GM04504 (cell line): ENCODE measurements at places on chromosomes 16 and 17.

- no peak for DNase-seq
These were observed 441 bp downstream of the CMTM4 start for GRCh38 chr16:66695935-66696668.

DNA sequence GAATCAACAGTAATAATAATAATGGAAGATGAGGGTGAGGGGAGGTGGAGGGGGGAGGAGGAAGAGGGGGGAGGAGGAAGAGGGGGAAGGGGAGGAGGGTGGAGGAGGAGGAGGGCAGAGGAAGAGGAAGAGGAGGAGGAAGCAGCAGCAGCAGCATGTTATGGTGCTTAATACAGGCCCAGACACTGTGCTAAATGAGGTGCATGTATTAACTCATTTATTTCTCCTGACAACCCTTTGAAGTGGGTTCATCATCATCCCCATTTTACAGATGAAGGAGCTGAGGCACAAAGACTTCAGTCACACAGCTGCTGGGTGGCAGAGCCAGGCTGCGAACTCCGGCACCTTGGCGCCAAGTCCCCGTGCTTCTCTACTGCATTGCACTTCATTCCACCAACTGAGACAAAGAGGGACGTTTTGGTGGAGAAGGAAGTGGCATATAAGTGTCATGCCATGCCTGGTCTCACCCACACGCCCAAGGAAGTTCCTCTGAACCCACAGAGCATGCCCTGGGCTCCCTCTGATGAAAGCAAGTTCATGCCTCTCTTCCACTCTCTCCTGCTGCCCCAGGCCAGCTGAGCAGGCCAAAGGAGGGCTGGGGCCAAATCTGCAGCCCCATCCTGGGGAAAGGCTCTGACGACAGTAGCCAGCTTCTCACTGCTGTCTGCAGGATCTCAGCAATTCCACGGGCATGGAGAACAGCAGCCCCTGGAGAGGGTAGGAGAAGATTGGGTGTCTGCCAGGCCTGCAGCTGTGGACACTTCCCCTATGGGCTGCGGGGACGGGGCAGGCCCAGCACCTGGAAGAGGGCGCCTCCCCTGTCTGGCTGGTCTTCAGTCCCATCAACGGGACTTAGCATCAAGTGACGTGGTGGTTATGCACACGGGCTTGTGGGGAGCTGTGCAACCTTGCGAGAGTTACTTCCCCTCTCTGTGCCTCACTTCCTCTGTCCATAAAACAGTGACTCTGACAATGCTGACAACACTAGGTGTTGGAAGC, 21.8 kb downstream of the XYLT1 start:
- no peak for DNase-seq

DNA sequence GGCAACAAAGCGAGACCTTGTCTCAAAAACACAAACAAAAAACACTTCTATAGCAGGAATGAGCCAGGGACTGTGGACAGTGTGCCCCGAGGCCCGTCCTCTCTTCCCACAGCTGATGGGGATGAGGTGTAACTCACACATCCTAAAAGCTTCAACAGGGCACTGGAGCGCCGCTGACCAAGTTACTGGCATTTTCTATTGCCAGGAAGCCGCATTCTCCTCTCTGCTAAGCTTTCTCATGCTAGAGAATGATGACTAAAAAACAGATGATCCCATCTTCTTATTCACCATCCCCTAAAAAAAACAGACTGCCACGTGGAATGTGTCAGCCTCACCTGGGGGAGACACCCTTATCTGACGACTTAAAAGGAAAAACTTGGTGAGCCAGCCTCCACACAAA, 16.3 kb downstream of the CARHSP1 start:
- no peak for DNase-seq

GRCh38 chr16:74451951-74452758, 30.9 kb upstream of the CLEC18B start:
- no peak for DNase-seq

DNA sequence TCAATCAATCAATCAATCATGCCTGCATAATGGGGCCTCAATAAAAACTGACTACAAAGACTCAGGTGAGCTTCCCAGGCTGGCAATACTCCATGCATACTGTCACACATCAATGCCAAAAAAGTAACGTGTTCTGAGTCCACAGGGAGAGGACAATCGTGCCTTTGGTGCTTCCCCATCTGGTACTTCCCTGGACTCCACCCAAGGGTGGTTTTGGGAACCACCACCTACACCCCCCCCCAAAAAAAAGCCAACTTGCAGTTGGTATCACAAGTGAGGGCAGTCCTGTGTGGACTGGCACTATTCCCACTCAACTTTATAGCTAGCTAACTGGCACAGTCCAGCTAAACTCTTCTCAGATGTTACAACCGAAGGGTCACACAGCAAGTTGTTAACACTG, 3.1 kb downstream of the ZDHHC7 start:
- no peak for DNase-seq

GRCh38 chr16:57502048-57502775, 15.9 kb upstream of the DOK4 start:
- DNase-seq, result no peak

GRCh38 chr16:46899443-46900143, 15.4 kb downstream of the GPT2 start:
- no peak for DNase-seq

- DNase-seq, result no peak
These were observed 16.4 kb downstream of the PIMREG start for GRCh38 chr17:6460531-6461161.

DNA sequence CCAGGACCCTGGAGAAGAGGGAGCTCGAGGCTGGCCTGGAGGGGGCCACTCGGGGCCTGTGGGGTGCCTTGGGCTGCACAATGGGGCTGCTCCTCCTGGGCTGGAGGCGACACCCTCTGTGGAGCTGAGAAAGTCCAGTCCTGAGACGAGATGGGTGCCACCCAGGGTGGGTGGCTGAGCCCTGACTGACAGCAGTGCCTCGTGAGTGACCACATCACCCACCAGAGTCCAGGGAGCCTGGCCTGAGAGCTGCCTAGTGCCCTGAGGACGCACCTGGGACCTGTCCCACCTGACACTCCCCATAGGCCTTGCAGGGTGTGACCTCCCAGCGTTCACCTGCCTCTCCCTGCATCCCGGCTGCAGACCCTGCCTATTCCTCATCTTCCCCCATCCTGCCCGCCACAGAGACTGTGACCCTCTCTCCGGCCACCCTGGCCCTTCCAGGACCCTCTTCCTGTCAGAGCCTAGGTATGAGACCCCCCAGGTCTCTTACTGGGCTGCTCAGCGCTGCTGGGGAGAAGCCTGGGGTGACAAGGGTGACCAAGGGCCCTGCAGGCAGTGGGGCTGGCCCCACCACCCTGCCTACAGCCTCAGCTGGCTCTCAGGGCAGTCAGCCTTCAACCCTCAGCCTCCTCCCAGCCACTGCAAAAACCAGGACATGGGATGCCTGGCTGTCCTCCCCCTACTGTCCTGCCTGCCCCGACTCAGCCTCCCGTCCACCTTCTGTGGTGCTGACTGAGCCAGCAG, 41.2 kb downstream of the TNFRSF13B start:
- no peak for DNase-seq

DNA sequence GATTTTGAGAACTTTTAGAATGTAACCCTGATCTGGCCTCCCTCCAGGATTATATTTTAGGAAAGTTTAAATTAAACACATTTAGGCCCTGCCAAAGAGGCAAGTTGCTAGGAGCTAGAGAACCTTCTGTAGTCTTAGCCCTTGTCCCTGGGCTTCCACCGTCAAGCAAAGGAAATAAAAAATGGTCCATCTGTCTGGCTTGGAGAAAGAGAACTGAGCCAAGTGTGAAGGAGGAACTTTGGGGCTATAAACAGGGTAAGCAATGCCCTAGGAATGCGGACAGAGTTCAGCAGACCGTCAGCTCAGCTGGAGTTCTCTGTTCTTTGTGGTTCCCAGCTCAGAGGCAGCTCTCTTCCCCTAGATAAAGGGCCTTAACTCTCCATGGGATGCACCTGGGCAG, 29.6 kb downstream of the RCVRN start:
- DNase-seq, result peak; percentile 60

DNA sequence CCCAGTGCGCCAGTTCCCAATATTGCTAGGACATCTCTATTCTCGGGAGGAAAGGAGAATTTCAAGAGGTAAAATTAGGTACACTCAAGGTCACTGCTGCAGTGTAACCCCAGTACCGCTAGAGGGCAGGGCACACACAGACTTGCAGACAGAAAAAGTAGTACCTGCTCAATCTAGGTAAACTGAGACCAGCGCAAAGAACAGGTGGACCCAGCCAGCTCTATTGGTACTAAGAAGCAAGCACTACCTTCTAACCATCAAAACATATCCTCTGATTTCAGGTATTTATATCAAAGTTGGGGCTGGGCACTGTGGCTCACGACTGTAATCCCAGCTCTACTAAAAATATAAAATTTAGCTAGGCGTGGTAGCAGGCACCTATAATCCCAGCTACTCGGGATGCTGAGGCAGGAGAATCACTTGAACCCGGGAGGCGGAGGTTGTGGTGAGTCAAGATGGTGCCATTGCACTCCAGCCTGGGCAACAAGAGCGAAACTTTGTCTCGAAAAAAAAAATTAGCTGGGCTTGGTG, 3.6 kb upstream of the WDR81 start:
- DNase-seq, result no peak

GRCh38 chr16:86449446-86450095, 60.8 kb upstream of the FOXF1 start:
- DNase-seq, result no peak

DNA sequence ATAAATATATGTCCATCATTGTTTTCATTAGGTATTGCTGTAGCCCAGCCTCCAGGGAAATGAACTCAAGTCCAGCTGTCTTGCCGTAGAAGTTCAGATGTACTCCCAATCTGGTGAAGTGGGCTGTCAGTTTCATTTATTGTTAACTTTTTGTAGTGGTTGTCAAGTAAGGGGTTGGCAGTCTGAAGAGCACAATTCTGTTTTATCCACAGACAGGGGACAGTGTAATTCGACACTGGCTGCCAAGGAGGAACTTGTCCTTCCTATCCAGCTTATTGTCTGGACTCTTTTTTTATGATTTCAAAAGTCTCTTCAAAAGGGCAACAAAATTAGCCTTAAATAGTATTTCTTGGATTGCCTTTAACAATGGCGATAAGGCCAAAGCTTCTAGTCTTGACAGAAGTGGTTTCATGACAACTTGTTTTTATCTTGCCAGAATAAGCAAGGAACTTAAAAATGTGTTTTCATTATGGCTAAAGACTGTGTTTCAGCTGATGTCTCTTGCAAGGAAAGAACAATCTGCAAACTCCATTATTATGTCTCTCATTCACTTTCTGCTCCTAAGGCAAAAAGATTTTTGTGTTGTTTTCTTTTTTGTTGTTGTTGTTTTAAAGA, 73.9 kb upstream of the TANC2 start:
- no peak for DNase-seq

- peak; percentile 44 for DNase-seq
These were observed 19.1 kb upstream of the STAC2 start for GRCh38 chr17:39244600-39245570.

- peak; percentile 55 for DNase-seq
These were observed 417.1 kb upstream of the CDH11 start for GRCh38 chr16:65538976-65539375.

DNA sequence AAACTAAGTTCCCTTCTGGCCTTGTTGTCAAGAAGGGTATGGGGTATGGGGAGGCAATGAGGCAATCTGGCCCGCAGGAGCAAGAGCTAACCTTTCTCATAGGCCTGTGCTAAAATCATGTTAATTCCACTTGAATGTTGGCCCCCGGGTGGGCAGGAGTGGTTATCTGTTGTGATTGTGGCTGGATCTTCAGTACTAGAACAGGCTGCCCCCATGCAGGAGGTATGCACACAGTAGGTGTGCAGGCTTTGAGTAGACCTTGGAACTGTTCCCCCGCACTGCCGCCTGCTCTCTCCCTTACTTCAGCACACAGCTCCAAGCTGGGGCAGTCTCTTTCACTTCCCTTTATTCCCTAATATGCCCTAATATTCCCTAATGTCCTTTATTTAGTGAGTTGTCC, 52.4 kb upstream of the TANGO6 start:
- no peak for DNase-seq

GRCh38 chr17:2188971-2189630, 114.5 kb downstream of the SMG6 start:
- no peak for DNase-seq

GRCh38 chr16:67101311-67102082, 8.2 kb upstream of the PHAF1 start:
- peak; percentile 56 for DNase-seq

DNA sequence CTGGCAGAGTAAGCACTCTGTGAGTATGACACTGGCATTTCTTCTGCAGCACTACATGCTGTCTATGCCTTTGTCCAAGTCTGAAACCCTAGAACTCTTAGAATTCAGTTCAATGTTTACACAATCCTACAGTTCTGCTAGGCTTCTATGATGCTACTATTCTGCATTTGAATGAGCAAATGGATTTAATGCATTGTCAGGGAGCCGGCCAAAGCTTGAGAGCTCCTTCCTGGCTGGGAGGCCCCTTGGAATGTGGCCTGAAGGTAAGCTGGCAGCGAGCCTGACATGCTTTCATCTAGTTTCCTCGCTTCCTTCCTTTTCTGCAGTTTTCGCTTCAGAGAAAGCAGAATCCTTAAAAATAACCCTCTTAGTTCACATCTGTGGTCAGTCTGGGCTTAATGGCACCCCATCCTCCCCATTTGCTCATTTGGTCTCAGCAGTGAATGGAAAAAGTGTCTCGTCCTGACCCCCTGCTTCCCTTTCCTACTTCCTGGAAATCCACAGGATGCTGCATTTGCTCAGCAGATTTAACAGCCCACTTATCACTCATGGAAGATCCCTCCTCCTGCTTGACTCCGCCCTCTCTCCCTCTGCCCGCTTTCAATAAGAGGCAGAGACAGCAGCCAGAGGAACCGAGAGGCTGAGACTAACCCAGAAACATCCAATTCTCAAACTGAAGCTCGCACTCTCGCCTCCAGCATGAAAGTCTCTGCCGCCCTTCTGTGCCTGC, at the start of gene CCL2:
Gene CCL2, plus strand, starts transcription at position 635 of the 730 bp plus-strand sequence. Its CDS starts 65 bp downstream, at position 700.
- DNase-seq, result no peak

- DNase-seq, result no peak
These were observed 1.2 kb downstream of the MYH11 start for GRCh38 chr16:15855704-15856003.

- no peak for DNase-seq
These were observed 4.4 kb upstream of the SNX29 start for GRCh38 chr16:11972128-11972527.

- no peak for DNase-seq
These were observed 409.6 kb upstream of the MAF start for GRCh38 chr16:80009971-80010659.

- no peak for DNase-seq
These were observed 1.4 kb downstream of the NFAT5 start for GRCh38 chr16:69566981-69567680.

GRCh38 chr17:45270828-45271418, 9.0 kb upstream of the SPATA32 start:
- DNase-seq, result no peak
